Epithelial cell of proximal tubule (primary cell): ENCODE measurements at places on chromosomes 11 and 22. TPM values are rescaled to one million over a fixed set of nuclear protein-coding genes. Genes with fewer than 3 reads are reported as not detected.

Gene SORL1
- total RNA-seq: 1.5 and 7.8 TPM in 2 replicates

Gene HTR3A
- total RNA-seq: 0.17 and 0.29 TPM in 2 replicates

Gene TEX54
- not detected in 2 replicates for total RNA-seq

Gene FGF19
- total RNA-seq: not detected in 2 replicates

Gene CDKN1C
- 12.7 and 27.7 TPM in 2 replicates for total RNA-seq

Gene RIC3
- 0.92 and 1.6 TPM in 2 replicates for total RNA-seq

Gene MTCH2
- total RNA-seq: 153 and 160 TPM in 2 replicates

Gene C11orf42
- total RNA-seq: not detected in 2 replicates

Gene MAPK8IP2
- 0.23 and 0.43 TPM in 2 replicates for total RNA-seq

Gene SYT12
- total RNA-seq: 0.43 and 0.58 TPM in 2 replicates

Gene B3GAT1
- total RNA-seq: 0.07 TPM in 1 of 2 replicates, not detected in the other

Gene NLRP14
- 0.23 TPM in 1 of 2 replicates, not detected in the other for total RNA-seq

Gene MFRP
- not detected in 2 replicates for total RNA-seq

Gene SHISAL1
- total RNA-seq: not detected in 2 replicates

Gene PTPRCAP
- total RNA-seq: 1.5 and 3.6 TPM in 2 replicates

Gene CRACR2B
- 21.0 and 55.7 TPM in 2 replicates for total RNA-seq

Gene RIMBP3C
- 0.12 TPM in 1 of 2 replicates, not detected in the other for total RNA-seq

Gene NAALAD2
- 0.23 and 0.43 TPM in 2 replicates for total RNA-seq

Gene PDE2A
- 0.36 and 0.69 TPM in 2 replicates for total RNA-seq

Gene PRR5L
- 5.9 and 13.2 TPM in 2 replicates for total RNA-seq

Gene OR51B4
- total RNA-seq: not detected in 2 replicates

Gene DUSP8
- total RNA-seq: 9.7 and 13.1 TPM in 2 replicates

Gene ZC3H12C
- total RNA-seq: 5.0 and 5.8 TPM in 2 replicates

Gene BANF1
- 144 and 192 TPM in 2 replicates for total RNA-seq

Gene OR8G1
- total RNA-seq: not detected in 2 replicates

Gene MS4A12
- not detected in 2 replicates for total RNA-seq

Gene HTR3B
- not detected in 2 replicates for total RNA-seq

Gene CCDC116
- 0.17 and 0.29 TPM in 2 replicates for total RNA-seq

Gene APOBEC3A
- total RNA-seq: 0.12 and 0.43 TPM in 2 replicates

Gene ACRV1
- total RNA-seq: not detected in 2 replicates

Gene EHF
- total RNA-seq: 17.1 and 22.7 TPM in 2 replicates

Gene MAJIN
- not detected in 2 replicates for total RNA-seq

Gene APOA4
- total RNA-seq: not detected in 2 replicates

Gene TP53I11
- 8.0 and 34.4 TPM in 2 replicates for total RNA-seq

Gene CREB3L1
- 0.29 and 2.4 TPM in 2 replicates for total RNA-seq

Gene C11orf68
- total RNA-seq: 6.6 and 12.4 TPM in 2 replicates

Gene FOSL1
- 143 and 172 TPM in 2 replicates for total RNA-seq

Gene E2F8
- 6.9 and 10.5 TPM in 2 replicates for total RNA-seq

Gene ZNF214
- total RNA-seq: 1.1 and 1.5 TPM in 2 replicates

Gene SNX19
- 37.8 and 43.5 TPM in 2 replicates for total RNA-seq

Gene PLEKHA7
- 21.3 and 37.5 TPM in 2 replicates for total RNA-seq

Gene ART5
- 0.51 and 1.6 TPM in 2 replicates for total RNA-seq

Gene TESMIN
- total RNA-seq: 7.5 and 8.2 TPM in 2 replicates

Gene DEFB131B
- not detected in 2 replicates for total RNA-seq

Gene ACR
- not detected in 2 replicates for total RNA-seq

Gene TUBA8
- 0.22 TPM in 1 of 2 replicates, not detected in the other for total RNA-seq

Gene LYVE1
- total RNA-seq: 0.35 TPM in 1 of 2 replicates, not detected in the other

Gene C1QTNF5
- 0.87 and 1.8 TPM in 2 replicates for total RNA-seq
